Gastrocnemius medialis (tissue), 4 donors: ENCODE measurements at places on chromosomes 6 and 20. TPM values are rescaled to one million over a fixed set of nuclear protein-coding genes. Genes with fewer than 3 reads are reported as not detected.

ZC2HC1B gene
- total RNA-seq, result not detected

GRIK2 gene
- total RNA-seq, result 5.1 TPM

RBPJL gene
- total RNA-seq, result not detected

GTSF1L gene
- not detected for total RNA-seq

NQO2 gene
- total RNA-seq, result 46.7 TPM

SEMG1 gene
- not detected for total RNA-seq

FAM209B gene
- total RNA-seq, result not detected

NRSN1 gene
- not detected for total RNA-seq

CLPSL1 gene
- not detected for total RNA-seq

MTG2 gene
- 50.8 TPM for total RNA-seq

CDC40 gene
- 14.6 TPM for total RNA-seq

CST5 gene
- not detected for total RNA-seq

NSFL1C gene
- total RNA-seq, result 68.0 TPM

COX4I2 gene
- total RNA-seq, result 4.4 TPM

AVP gene
- total RNA-seq, result not detected
